ENCODE measurements at places on chromosomes 7 and 10.

GRCh38 chr7:102189756-102190155 is 96.9 kb upstream of the SH2B2 start:
- no peak for DNase-seq

- DNase-seq: peak; percentile 48
Measured at GRCh38 chr7:39589323-39590111, 23.3 kb downstream of the YAE1 start.

DNA sequence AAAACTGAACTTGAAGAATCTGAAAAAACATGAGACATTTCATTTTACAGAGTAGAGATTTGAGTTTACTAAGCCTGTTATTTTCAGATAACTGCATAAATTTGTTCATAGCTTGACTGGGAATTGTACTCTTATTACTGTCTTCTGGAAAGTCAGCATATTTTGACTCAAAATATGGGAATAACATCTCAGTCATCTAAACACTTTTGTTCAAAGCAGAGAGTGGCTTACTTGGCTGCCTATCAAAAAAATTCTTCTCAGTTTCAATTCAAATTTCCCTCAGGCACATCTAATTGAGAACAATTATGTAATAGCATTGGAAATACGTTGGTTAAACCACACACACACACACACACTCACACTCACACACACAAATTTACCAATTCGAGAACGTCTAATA is 384.6 kb downstream of the ARL4A start:
- no peak for DNase-seq

- DNase-seq: no peak
Measured at GRCh38 chr7:92615861-92616260, 25.7 kb upstream of the FAM133B start.

- no peak for DNase-seq
Measured at GRCh38 chr10:105291571-105291970, 650.5 kb downstream of the SORCS3 start.

GRCh38 chr10:80261316-80262030 is 28.0 kb downstream of the MAT1A start:
- no peak for DNase-seq

GRCh38 chr7:36044101-36044892 is 108.8 kb upstream of the EEPD1 start:
- no peak for DNase-seq

DNA sequence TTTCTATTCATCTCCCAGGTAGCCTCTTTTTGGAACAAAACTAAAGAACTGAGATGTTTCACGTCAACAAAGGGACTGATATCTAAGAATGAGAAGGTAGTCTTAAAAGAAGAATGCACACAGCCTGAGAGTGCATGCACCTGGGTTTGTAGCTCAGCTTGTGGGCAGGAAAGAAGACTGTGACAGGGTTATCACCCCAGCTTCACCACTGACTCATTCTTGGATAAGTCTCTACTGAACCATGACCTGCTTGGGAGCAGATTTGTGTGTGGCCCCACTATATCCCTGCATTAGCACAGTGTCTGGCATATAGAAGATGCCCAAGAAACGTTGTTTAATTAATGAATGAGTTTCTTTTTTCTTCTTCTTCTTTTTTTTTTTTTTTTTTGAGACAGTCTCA is 187.5 kb downstream of the GPAM start:
- no peak for DNase-seq
